OCI-M1 (cell line): ENCODE measurements at places on chromosomes 2 and 18.

DNA sequence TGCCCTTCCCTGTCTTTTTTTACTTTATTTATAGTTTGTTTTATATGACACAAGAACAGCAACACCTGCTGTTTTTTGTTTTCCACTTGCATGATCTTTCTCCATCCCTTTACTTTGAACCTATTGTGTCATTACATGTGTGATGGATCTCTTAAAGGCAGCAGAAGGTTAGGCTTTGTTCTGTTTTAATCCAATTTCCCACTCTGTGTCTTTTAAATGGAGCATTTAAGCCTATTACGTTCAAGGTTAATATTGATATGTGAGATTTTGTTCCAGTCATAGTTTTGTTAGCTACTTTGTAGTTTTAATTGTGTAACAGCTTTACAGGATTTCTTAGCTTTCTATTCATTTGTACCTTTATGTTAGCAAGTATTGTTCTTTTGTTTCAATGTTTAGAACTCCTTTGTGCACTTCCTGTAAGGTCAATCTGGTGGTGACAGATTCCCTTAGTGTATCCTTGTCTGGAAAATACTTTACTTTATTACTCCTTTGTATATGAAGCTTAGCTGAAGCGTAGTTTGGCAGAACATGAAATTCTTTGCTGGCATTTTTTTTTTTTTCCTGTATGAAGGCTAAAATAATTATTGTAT lies 1443.0 kb upstream of the LRRTM1 start:
- no peak for DNase-seq

- no peak for DNase-seq
These were observed 65.3 kb downstream of the OLA1 start for GRCh38 chr2:174183076-174183475.

DNA sequence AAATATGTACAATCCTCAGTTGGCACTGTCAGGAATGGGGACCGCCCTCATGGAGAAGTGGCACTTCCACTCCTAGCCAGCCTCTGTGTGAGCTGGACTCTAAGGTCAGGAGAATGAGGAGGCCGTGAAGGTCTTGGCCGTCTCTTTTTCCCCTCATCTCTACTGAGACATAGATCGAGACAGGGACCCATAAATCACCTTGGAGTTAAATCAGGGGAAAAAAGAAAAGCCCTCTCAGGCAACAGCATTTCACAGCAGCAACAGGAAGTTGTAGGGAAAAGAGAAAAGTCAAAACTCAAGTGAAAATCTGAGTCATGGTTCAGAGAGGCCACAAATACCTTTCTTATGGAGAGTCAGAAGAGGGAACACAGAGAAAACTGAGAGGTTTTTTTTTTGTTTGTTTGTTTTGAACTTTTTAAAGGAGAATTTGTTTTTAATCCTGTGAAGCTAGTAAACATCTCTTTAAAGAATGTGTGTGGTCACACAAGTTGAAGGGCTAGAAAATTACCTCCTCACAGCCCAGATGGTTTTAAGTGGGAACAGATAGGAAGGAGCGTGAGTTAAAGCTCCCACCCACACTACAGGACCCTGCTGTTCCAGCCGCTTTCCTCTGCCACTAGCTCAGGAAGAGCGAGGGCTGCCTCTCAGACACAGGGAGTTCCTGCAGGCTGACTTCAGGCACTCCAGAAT lies 30.6 kb upstream of the CYP1B1 start:
- peak; percentile 48 for DNase-seq

DNA sequence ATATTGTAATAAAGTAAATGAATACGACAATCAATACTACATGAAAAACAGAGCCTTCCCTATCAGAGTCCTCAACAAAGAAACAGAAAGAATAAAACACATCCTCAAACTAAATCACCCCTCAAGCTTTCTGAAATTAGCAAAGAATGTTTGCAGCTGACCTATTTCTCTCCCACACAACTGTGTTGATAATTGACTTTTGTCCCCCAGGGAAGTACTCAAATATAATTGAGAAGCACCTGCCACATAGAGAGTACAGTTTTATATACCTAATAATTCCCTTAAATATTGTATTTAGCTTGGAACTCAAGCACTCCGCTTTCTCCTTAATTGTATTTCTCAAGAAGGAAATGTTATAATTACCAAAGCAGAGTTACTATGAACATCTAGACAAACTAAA lies 12.6 kb downstream of the CACNB4 start:
- DNase-seq, result no peak

DNA sequence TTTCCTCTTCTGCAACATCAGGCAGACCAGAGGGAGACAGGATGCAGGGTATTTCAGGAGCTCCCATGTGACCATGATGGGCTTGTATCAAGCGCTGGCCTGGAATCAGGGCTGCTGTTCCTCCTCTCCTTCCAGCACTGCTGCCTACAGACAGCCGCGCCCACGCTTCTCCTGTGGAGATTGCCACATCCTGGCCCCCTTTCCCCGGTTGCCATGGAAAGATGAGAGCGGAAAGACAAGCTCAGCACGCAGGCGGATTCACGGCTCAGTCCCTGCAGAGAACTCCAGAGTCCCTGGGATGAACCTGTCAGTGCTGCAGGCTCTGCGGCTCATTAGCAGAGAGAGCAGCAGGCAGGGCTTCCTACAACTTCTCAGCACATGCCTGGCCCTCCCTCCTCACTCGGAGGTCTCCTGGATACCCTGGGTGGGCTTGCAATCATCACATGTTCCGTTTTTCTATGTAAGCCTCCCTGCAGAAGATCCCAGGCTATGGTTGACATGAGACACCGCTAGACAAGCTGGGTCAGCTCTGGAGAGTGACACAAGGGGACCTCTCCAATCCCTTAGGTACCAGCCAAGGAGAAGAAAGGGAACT lies 497.8 kb upstream of the MYT1L start:
- DNase-seq, result no peak
